Renal cortical epithelial cell (primary cell): ENCODE measurements at places on chromosomes 1 and 21. TPM values are rescaled to one million over a fixed set of nuclear protein-coding genes. Genes with fewer than 3 reads are reported as not detected.

DNA sequence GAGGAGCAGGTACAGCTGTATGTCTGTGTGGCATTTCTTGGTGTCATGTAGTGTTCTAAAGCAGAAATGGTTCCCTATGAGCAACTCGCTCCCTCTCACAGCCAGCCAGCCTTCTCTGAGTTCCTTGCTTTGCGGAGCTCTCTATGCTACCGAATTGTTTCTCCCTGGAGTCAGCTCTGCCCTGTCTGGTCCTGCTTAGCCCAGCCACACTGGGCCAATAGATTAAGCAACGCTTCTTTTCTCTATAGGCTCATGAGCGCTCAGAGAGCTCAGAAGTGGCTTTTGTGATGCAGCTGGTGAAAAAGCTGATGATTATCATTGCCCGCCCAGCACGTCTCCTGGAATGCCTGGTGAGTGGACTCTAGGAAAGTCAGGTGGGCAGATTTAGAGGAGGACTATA, 113.1 kb downstream of the PIK3R3 start:
- DNase-seq: no peak

GRCh38 chr1:7298749-7299151, 472.3 kb upstream of the VAMP3 start:
- peak; percentile 38 for DNase-seq

DNA sequence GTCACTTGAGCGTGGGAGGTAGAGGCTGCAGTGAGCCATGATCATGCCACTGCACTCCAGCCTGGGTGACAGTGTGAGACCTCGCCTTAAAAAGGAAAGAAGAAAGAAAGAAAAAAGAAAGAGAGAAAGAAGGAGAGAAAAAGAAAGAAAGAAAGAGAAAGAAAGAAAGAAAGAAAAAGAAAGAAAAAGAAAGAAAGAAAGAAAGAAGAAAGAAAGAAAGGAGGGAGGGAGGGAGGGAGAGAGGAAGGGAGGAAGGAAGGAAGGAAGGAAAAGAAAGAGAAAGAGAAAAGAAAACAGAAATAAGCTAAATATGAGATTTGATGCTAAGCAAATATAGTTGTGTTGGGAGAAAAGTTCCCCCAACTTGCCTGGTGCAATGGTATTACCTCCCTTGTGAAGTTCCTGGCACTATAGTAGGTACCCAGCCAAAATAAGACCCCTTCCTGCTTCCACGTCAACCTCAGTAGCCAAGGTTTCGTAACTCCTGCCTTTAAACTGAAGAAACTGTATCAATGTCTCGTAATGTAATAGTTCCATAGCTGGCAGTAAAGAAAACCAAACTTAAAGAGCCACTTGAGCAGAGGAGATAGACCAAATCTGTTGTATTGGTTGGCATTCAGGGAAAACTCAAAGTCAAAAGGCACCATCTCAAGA, 88.1 kb upstream of the HNRNPU start:
- no peak for DNase-seq

- peak; percentile 16 for DNase-seq
These were observed 128.9 kb upstream of the NR5A2 start for GRCh38 chr1:199898654-199899053.

GRCh38 chr1:203512848-203513584, 19.1 kb downstream of the OPTC start:
- peak; percentile 95 for DNase-seq

GRCh38 chr1:85406887-85407533, 57.9 kb downstream of the DDAH1 start:
- peak; percentile 97 for DNase-seq

DNA sequence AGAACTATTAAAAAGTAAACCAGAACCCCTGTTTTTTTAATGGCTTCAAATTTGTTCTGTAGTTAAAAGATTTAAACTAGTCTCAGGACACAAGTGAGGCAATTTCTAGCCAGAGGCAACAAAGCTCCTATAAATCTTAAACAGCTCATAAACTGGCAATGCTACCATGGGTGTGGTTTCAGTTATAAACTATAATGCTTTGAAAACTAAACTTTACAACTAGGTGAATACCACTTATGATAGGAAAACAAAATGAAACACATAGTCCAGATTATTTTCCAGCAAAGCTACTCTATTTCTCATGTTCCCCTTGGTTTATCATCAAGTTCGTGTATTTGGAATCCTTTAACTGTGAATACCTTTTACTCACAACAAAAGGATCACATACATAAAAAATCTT, 282.5 kb downstream of the VAV3 start:
- peak; percentile 87 for DNase-seq

GRCh38 chr1:174039027-174039426, 16.9 kb upstream of the RC3H1 start:
- DNase-seq: no peak

DNA sequence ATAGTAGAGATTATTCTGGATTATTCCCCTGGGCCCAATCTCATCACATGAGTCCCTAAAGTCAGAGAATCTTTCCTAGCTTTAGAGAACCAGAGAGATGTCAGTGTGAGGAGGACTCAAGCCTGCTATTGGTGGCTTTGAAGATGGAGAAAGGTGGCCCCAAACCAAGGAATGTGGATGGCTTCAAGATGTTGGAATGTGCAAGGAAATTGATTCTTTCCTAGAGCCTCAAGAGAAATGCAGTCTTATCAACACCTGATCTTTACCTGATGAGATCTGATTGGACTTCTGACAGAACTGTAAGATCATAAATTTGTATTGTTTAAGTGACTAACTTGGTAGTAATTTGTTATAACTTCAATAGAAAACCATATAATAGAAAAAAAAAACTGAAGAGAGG, 51.0 kb downstream of the NME7 start:
- peak; percentile 19 for DNase-seq

DNA sequence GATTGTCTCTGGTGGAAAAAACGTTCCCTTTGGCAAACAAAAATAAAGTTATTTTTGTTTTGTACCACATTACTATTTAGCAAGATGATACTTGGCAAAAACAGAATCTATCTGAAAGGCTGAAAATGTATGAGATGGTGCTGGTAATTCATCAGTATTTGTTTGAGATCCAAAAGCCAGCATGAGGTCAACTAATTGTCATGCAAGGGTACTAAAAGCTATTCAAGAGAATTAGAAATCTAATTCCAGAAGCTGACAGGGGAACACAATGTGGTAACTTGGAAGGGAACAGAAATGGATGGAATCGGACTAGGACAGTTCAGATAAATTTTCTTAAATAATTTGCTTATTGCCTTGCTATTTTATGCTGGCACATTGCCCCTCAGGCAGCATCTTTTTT, 263.8 kb downstream of the KCNT2 start:
- no peak for DNase-seq

DNA sequence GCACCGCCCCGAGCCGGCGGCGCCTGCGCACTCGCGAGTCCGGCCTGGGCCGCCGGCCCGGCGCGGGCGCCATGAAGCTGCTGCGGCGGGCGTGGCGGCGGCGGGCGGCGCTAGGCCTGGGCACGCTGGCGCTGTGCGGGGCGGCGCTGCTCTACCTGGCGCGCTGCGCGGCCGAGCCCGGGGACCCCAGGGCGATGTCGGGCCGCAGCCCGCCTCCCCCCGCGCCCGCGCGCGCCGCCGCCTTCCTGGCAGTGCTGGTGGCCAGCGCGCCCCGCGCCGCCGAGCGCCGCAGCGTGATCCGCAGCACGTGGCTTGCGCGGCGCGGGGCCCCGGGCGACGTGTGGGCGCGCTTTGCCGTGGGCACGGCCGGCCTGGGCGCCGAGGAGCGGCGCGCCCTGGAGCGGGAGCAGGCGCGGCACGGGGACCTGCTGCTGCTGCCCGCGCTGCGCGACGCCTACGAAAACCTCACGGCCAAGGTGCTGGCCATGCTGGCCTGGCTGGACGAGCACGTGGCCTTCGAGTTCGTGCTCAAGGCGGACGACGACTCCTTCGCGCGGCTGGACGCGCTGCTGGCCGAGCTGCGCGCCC, at the start of gene B3GALT6:
B3GALT6 (plus strand) TSS at position 30 of the 588 bp plus-strand sequence; CDS start at position 72, 42 bp downstream.
- DNase-seq: no peak

DNA sequence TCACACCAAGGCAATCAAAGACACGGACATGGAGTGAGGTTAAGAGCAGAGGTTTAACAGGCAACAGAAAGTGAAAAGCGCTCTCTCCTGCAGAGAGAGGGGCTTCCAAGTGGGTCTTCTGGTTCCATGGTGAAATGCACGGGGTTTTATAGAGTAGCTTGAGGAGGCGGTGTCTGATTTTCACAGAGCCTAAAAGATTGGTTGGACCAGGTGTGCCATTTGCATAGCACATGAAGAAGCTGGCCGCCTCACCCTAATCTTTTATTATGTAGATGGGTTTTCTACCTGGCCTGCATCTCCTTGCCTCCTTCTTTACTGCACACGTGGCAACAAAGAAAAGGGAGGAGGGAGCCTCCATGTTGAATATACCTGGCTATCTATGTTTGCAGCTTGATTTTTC, 197.3 kb downstream of the RYR2 start:
- no peak for DNase-seq

DNA sequence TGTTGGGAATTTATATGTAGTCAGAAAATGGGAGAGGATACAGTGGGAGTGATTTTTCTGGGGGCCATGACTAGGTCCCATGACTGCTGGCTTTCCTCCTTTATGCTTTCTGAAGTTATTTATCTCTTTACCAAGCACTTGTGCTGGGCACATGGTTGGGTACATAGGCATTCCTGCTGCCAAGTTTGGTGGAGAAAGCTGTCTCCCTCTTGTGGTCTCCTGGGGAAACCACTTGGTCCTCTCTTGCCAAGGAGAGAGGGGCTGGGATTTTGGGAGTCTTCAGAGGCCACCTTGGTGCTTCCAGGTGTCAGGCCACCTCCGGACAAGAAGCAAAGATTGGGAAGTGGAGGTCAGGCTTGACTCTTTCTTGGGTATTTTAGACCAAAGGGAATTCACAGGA, 120.2 kb upstream of the KCNE2 start:
- DNase-seq: peak; percentile 18

DNA sequence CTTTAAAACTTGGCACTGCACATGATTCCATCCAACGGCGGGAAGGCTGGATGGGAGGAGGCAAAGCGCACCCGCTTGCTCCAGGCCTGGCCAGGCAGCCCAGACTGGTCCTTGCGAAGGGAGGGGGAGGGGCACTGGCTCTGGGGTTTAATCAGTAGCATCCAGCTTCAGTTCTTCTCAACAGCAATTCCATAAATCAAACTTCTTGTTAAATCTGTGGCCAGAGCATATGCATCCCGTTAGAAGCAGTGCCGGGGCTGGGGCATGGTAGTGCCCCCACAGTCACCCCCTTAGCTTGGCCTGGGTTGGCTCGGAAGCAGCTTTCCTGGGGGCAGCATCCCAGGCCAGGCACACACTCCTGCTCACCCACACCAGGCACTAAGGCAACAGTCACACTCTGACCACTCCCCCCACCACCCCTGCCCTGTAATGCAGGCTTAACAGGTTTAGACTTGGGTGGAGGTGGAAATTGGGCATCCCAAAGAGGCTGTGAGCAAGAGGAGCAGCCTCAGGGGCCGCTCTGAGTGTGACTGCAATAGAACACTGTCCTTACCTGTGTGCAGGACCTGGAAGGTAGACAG, 94.1 kb upstream of the CASZ1 start:
- no peak for DNase-seq

- DNase-seq: peak; percentile 85
These were observed 7.9 kb downstream of the MYBPHL start for GRCh38 chr1:109298666-109299557.

- peak; percentile 9 for DNase-seq
These were observed 616 bp downstream of the MCOLN3 start for GRCh38 chr1:85047472-85048295.

GRCh38 chr1:1243807-1244191, 2.7 kb downstream of the C1QTNF12 start:
- no peak for DNase-seq

DNA sequence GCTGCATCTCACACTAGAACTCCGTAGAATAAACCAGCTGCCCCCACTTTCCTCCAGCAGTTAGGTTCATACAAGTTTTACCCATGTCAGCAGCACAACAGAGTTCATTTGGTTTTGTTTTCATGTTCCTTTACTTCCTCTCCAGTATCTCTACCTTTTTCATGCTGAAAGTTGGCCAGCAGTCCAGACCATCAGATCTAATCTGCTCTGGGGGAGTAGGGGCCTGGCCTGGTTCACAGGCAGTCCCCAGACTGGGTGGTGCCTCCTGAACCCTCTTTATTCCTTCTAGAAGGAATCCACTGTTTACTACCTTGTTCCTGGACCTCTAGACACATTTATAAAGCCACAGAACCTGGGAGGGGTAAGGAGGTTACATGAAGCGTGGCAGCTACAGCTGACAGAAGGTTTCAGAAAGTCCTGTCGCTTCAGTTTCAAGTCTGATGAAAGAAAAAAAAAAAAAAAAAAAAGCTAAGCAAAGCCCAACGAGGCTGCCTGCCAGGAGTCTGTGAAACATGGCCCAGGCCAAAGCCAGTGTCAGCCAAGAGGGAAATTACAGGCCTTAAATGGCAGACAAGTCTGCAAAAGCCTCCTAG, 184.6 kb upstream of the JUN start:
- DNase-seq: peak; percentile 92

- DNase-seq: peak; percentile 25
These were observed 30.9 kb upstream of the ID3 start for GRCh38 chr1:23590058-23590783.

DNA sequence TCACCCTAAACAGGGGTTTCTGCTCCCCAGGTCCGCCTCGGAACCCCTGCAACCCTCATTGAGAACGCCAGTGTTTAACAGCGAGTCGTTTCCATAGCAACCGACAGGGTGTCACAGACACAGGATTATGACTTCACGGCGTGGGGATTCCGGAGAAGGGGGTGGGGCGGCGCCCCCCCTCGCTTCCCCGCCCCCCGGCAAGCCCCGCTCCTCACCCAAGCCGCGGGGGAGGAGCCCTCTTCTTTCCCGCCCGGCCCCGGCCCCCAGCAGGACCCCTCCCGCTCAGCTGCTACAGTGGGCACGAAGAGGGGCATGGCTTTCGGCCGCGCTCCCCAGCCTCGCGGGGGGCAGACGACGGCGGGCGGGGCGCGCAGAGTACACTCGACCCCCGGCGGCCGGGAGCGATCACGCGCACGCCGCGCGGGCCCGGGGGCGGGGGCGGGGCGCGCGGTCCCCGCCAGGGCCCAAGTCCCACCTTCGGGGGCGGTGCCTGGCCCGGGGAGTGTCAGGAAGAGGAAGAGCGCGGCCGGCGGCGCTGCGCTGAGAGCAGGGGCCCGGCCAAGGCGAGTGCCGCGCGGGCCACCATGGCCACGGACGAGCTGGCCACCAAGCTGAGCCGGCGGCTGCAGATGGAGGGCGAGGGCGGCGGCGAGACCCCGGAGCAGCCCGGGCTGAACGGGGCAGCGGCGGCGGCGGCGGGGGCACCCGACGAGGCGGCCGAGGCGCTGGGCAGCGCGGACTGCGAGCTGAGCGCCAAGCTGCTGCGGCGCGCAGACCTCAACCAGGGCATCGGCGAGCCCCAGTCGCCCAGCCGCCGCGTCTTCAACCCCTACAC, at the start of gene EFHD2:
EFHD2 (plus strand) TSS at position 501 of the 835 bp plus-strand sequence; CDS start at position 585, 84 bp downstream.
- peak; percentile 61 for DNase-seq

SOX13 gene
- 3.3 and 11.5 TPM in 2 replicates for total RNA-seq

MAB21L3 gene
- 6.9 and 11.1 TPM in 2 replicates for total RNA-seq

CA6 gene
- not detected in 2 replicates for total RNA-seq

LAMC1 gene
- total RNA-seq: 241 and 266 TPM in 2 replicates

FMN2 gene
- 0.15 TPM in 1 of 2 replicates, not detected in the other for total RNA-seq
